ENCODE measurements at places on chromosomes 4 and X. TPM values are rescaled to one million over a fixed set of nuclear protein-coding genes. Genes with fewer than 3 reads are reported as not detected.

Gene TECRL
- total RNA-seq = not detected

DNA sequence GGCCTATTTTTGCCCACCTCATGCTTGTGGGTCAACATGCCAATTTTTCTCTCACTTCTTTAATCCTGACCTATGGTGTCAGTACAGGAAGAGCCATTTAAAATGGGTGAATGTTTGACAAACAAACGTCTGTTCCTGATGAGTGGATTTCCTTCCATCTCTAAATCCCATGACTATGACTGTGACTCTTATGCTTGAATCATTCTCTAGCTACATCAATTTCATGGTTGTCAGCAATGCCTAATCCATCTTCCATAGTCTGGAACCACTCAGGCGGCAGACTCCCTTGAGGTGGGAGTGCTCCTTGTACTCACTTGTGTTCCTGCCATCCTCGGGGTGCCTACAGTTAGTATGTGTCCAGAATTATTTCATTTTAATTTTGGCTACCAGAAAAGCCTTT lies 194.9 kb upstream of the RPS6KA3 start:
- no peak for DNase-seq

Gene CT47A1
- not detected for total RNA-seq

- DNase-seq = no peak
Measured at GRCh38 chrX:129026202-129026601, 497.1 kb downstream of the SMARCA1 start.

- DNase-seq = no peak
Measured at GRCh38 chr4:41814565-41814964, 66.0 kb upstream of the PHOX2B start.

- no peak for DNase-seq
Measured at GRCh38 chr4:68463796-68464195, 16.5 kb downstream of the TMPRSS11E start.

All from chondrocyte (in vitro differentiated cells).